ENCODE measurements at places on chromosomes 12 and 14.

- DNase-seq, result no peak
Observed at GRCh38 chr14:24816011-24816928, 182.3 kb upstream of the GZMB start.

GRCh38 chr12:103442822-103443221, 52.9 kb downstream of the C12orf42 start:
- no peak for DNase-seq

DNA sequence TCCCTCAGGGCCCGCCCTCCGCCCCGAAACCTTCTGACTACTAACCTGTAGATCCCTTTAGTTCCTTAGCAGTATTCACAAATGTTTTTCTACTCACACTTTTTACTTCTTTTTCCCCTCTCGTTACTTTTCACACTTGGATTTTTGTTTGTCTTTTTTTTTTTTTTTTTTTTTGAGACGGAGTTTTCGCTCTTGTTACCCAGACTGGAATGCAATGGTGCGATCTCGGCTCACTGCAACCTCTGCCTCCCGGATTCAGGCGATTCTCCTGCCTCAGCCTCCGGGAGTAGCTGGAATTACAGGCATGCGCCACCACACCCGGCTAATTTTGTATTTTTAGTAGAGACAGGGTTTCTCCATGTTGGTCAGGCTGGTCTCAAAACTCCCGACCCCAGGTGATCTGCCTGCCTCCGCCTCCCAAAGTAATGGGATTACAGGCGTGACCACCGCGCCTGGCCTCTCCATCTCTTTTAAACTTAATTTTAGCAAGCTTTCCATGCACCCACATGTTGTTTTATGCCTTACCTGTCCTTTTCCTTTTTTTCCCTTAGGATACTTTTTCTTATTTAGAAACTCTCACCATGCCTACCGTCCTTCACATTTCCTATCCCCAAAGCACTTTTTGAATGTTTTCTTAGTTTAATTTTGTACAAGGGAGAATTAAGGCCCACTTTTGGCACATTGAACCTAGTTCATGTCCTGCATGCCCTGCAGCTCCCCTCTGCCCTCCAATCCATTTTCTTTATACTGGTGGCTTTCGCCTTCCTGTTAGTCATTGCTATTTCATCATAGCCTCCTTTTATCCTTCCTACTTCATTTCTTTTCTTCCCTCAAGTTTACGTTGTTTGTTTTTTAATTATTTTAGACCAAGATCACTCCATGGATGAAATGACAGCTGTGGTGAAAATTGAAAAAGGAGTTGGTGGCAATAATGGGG, 1.1 kb downstream of the SP1 start:
- no peak for DNase-seq

DNA sequence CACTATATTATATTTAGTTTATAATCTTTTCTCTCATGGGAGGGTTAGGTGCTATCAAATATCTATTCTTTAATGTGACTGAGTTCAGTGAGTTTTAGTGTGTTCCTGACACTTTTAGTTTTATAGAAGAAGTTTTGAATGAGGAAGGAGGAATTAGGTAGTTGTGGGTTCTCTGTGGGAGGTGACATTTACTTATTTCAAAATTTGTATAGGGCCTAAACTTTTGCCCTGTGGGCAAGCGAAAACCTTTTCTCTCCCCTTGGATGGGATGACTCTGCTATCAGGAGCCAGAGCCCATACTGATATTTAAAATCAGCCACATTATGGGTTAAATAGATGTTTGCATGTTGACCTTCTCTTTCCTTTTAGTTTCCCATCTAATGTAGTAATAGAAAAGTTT, 43.6 kb downstream of the SPATS2 start:
- DNase-seq, result no peak

DNA sequence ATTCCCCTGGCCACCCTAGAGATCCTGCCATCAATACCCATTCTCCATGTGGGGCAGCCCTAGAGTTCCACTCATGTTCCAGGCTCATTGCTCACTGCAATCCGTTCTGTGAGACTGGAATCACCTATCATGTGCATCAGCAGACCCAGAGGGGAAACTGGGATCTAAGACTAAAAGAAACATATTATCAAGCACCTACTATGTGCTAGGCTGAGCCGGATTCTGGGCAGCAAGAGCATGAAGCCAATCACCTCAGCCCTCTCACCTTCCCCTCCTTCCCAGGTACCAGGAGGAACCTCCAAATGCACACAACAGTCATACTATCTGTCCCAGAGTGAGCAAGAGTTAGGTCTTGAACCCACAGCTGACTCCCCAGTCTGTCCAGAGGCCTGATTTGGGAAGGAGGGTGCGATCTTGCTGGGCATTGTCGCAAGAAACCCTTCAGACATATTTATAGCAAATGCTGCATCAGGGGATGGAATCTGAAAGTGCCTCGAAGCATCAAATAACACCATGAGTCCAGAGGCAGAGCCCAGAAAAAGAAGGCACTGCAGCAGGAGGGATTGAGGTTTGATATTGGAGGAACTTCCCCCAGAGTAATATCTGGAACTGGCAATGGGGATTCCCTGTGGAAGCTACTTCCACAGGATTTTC, 6.7 kb upstream of the CACNB3 start:
- DNase-seq, result no peak

DNA sequence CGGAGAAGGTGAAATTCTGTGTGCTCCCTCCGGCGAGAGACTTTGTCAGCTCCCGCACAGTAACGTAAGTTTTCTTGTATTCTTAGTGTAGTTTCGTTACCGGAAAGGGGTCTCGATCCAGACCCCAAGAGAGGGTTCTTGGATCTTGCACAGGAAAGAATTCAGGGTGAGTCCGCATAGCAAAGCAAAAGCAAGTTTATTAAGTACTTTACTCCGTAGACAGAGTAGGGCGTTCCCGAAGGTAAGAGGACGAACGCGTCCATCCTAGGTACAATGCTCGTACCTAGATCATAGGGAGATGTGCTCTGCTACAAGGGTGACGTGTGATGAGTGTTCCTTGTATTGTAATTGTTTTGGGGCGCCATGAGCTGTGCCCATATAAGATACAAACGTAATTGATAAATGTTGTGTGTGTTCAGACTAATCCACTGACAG, 293 bp downstream of the IFI27L1 start:
- no peak for DNase-seq

DNA sequence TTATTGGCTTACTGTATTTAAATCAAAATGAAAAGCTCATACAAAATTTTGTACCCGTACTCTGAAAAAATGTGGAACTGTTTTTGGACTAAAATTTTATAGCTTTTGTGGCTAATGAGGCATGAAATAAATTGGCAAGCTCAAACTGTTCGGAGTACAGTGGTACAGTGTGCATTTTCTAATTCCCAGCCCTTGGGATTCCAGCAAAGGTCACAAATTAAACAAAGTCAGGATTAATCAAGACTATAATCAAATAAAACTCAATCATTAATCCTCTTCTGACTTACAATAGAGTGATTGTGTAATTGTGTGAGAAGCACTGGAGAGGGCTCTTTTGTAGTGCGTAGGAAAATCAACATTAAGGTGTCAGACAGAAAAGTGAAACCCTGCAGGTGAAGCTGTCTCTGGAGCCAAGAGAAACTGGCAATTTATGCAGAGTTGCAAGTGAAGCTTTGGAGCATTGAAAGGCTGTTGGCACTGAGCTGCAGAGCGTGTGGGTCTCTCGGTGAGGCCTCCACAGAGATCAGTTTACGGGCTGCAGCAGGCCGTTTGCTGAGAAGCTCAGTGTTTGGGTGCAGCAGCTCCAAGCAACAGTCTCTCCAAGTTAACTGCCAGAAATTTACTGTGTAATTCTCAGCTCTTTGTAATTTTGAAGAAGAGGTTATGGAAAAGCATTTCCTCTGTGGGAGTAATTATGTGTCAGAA, 275.9 kb downstream of the FBXL14 start:
- no peak for DNase-seq

- no peak for DNase-seq
Observed at GRCh38 chr14:75968456-75968855, 13.3 kb downstream of the TGFB3 start.

DNA sequence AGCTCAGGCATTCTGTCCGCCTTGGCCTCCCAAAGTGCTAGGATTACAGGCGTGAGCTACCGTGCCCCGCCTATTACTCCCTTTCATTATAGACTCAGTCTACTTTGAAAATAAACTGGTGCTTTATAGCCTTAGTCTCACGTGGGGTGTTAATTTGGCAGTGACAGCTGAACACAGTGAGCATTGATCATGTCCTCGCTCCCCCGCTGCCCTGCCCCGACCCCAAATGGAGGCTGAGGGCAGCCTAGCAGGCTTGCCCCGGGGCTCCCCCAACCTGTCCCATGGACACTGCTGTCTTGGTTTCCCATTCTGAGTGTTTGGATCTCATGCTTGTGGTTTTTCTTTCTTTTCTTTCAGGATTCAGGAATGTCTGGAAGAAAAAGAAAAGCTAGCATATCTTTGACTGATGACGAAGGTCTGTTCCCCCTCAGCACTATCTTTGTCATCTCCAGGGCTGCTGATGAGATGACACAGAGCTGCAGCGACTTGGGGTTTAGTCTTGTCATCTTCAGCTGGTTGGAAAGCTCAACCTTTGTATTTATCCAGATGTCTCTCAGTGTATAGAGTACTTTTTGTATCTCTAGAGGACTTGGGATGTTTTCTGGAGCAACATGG, 42.2 kb downstream of the EP400 start:
- no peak for DNase-seq

GRCh38 chr12:122834921-122835749, at the start of gene HIP1R:
Gene HIP1R (plus strand): TSS chr12:122835457. CDS start chr12:122835551, 94 bp downstream.
- DNase-seq, result no peak

- no peak for DNase-seq
Observed at GRCh38 chr14:36683083-36683724, 21.5 kb downstream of the PAX9 start.

- no peak for DNase-seq
Observed at GRCh38 chr14:77140359-77141213, 1.0 kb downstream of the ZDHHC22 start.

GRCh38 chr14:61671082-61671481, 24.2 kb upstream of the HIF1A start:
- peak; percentile 15 for DNase-seq

- no peak for DNase-seq
Observed at GRCh38 chr14:22387776-22388241, 201.2 kb downstream of the DAD1 start.

DNA sequence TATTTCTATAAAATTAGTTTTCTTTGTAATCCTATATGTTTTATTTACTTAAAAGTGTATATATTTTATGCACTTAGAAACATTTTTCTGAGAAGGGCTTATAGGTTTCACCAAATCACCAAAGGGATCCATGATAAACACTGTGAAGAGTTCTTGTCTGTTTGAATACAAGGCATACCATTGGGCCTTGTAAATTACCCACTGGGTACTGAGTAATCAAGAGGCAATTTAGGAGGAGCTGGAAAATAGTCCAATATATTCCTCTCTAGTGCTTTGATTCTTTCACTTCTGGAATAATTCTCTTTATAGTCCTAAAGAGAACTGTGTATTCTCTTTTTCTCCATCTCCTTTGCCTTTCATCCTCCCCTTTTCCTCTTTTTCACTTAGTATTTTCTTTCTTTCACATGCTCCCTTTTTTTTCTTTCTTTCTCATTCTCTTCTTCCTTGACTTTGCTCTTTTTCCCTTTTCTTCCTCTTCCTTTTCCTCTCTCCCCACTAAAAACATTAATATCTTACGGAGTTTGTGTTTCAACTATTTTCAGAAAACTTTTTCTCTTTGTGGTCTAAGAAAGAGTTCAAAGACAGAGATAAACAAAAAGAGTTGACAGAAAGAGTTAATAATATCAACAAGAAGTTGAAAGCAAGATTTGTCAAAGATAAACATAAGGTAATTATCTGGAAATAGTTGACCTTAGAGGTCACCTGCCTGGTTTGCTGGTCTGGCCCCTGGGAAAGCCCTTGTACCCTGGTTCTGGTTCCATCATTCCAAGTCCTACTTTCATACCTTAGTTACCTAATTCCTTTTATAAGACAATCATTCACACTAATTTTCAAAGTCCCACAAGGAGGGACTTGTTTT, 435.3 kb downstream of the RAD51B start:
- no peak for DNase-seq

DNA sequence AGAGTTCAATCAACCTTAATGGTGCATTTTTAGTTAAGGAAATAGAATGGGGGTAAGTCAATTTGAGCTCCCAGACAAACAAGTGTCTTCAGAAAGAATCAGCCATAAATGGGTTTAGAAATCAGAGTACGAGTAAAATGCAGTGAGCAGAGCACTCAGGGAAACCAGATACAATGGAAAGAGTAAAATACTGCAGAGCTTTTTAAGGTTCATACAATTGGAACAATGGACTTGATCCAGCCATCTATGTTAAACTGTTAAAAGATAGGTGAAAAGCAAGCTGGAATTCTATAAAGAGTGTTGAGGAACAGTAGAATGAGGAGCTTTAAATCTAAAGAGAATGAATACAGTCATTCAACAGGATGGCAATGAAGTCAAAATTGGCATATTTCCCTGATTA, 23.8 kb upstream of the PCNX4 start:
- no peak for DNase-seq

DNA sequence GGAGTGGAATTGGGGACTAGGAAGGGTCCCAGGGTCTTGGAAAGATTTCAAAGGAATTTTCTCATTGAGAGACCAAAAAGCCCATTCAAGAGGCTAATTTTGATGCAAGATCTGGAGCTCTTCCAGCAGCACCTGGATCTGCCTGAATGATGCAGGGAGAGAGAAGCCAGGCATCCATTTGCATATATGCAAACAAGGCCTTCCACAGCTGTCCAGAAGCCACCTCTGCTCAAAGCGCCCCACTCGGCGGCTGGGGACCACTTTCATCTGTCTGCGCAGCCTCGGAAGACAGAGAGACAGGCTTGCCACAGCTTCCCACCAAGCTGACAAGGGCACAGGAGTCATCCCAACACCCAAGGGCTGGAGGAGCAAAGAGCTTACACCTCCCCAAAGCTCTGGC, 295.6 kb downstream of the DPF3 start:
- DNase-seq, result no peak

DNA sequence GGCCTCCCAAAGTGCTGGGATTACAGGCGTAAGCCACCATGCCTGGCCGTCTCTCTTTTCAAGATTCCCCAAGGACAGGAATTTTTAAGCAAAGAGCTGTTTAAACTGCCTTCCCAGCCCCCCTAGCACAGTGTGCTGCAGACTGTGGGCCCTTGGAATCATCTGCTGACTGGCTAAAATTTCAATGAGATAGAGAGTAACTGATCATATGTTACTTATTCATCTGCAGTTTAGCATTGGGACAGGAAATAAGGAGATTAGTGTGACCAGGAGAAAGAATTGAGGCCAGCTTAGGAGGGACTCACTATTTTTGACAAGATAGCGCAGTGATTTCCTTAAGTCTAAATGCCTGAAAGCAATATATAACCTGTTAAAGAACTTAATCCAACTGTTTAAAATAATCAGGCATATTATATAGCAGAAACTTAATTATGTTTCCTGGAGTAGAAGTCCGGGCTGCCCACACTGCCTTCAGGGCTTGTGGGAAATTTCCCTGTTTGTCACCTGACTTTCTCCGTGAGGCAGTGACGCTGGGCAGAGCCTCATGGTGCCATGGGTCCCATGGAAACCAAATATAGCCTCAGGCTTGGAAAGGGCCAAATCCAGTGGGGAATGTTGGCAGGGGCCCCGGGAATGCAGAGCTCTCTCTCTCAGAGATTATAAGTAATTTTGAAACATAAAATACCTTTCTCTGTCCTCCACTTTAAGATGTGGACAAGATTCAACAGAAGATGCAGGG, 22.8 kb upstream of the CEBPE start:
- no peak for DNase-seq

- no peak for DNase-seq
Observed at GRCh38 chr12:57759360-57759980, 4.6 kb downstream of the MARCHF9 start.

GRCh38 chr12:6965026-6965661, 5.3 kb downstream of the PHB2 start:
- DNase-seq, result peak; percentile 84

- no peak for DNase-seq
Observed at GRCh38 chr14:69921052-69921451, 41.8 kb downstream of the SMOC1 start.

GRCh38 chr12:102501773-102502172, 21.4 kb upstream of the IGF1 start:
- DNase-seq, result no peak

All from stimulated activated CD8-positive, alpha-beta memory T cell treated with anti-CD3 and anti-CD28 coated beads, Interleukin-7, amount 100 ng/mL, for 4 hours (primary cell).